KG1 (cell line): ENCODE measurements at places on chromosomes 11 and 22.

DNA sequence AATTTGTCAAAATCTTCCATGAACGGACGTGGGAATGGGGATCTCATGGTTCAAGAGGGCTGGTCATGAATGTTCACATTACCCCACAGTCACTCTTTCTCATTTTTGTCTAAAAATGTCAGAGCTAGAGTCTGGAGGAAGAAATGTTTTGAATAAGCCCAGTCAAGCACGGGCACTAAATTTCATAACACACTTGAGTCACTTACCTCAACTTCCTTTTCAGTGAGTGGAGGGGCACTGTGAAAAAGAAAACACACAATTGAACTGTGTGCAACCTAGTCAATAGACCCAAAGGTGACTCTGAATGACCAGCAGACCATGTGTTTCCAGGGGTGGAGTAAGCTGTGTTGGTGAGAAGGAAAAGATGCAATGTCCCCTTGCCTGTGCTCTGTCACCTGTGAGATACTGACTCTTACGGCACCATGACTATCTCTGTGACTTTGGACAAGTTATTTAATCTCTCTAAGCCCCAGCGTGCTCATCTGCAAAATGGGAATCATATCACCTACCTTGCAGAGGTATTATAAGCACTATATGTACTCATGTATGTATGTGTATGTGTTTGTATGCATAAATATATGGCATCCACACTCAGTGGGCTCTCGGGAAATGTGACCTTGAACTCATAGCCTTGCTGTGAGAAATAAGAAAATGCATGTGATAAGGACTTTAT lies 38.2 kb upstream of the LYVE1 start:
- no peak for DNase-seq

DNA sequence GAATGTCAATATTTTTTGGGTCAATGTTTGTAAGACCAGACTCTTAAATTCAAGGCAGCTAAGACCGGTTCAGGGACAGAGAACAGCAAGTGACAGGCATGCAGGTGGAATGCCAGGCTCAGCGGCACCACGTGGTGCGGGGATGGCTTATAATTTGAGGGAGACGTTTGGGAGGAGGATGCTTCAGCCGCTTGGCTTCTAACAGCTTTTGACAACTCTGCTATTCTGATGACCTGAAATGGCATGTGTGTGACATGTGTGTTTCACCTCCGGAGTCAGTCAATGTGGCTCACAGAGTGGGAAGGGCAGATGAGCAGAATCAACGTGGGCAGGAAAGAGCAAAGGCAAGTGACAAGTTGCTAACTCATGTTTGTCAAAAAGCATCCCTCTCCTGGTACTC lies 228.3 kb downstream of the KIRREL3 start:
- no peak for DNase-seq

DNA sequence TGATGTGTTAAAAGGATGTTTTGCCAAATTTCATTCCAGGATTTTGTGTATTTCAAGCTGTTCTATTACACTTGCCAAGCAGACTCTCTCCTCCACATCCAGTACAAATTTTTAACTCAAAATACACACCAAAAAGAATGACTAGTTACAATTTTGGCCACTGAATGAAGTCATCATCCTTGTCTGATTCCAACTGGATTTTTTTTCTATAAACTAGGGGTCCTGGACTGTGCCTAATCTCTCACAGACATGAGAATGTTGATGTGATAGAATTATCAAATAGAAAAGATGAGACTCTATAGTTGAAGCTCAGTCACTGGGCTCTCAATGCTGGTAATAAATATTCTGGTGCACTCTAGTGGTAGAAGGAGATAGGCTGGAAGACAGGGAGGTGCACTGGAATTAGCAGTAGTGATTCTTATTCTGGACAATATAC lies 85.8 kb downstream of the FANCF start:
- DNase-seq = no peak

- DNase-seq = no peak
These were observed 17.6 kb downstream of the SLC5A12 start for GRCh38 chr11:26704249-26704648.
